ENCODE measurements at places on chromosomes 6 and 20. TPM values are rescaled to one million over a fixed set of nuclear protein-coding genes. Genes with fewer than 3 reads are reported as not detected.

- no peak for DNase-seq
Observed at GRCh38 chr20:5974531-5974930, 24.1 kb downstream of the MCM8 start.

- DNase-seq, result no peak
Observed at GRCh38 chr6:76120302-76120701, 47.8 kb upstream of the IMPG1 start.

GRCh38 chr20:9958693-9959092 is 76.1 kb upstream of the ANKEF1 start:
- DNase-seq, result no peak

FOXP4 gene
- total RNA-seq, result 62.2 TPM
